ENCODE measurements at places on chromosomes 3 and 15. TPM values are rescaled to one million over a fixed set of nuclear protein-coding genes. Genes with fewer than 3 reads are reported as not detected.

Gene SUCNR1
- not detected for total RNA-seq

Gene LSAMP
- not detected for total RNA-seq

Gene DNAH12
- under 0.01 TPM for total RNA-seq

Gene HAPLN3
- total RNA-seq = 95.6 TPM

Gene TEX55
- not detected for total RNA-seq

Gene STRC
- total RNA-seq = not detected

Gene PPARG
- 69.4 TPM for total RNA-seq

Gene CHRNB4
- not detected for total RNA-seq

Gene SI
- not detected for total RNA-seq

Gene TM4SF4
- total RNA-seq = not detected

Gene MYRIP
- total RNA-seq = 30.0 TPM

Gene ZNF770
- total RNA-seq = 41.0 TPM

Gene TLR9
- total RNA-seq = under 0.01 TPM

Gene IMPG2
- 0.85 TPM for total RNA-seq

Gene CACNA2D2
- total RNA-seq = not detected

Gene GOLGA6L7
- not detected for total RNA-seq

Gene CFAP92
- total RNA-seq = 1.9 TPM

Gene CCDC54
- total RNA-seq = not detected

Gene TAGLN3
- total RNA-seq = 0.19 TPM

Gene KNG1
- total RNA-seq = not detected

Gene GOLGA8S
- total RNA-seq = not detected

Gene GOLGA6D
- not detected for total RNA-seq

All from dermis blood vessel endothelial cell (primary cell).